ENCODE measurements at places on chromosomes 4 and X.
A peak's percentile ranks its signal among the peaks of the same experiment; 100 is the strongest.

DNA sequence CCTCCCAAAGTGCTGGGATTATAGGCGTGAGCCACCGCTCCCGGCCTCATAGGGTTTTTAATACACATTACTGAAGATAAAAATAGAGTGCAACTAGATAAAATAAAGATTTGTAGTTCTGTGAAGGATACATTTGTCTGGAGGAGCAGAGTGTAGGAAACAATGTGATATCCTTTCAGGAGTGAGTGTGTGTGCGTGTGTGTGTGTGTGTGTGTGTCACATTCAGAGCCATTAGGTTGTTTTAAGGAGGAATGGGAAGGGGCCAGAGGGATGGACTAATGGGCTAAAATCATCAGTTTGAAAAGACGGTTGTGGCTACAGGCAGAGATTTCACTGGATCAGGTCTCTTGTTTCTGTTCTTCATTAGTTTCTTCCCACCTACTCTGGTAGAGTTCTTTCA lies 40.0 kb downstream of the RBPJ start:
- no peak for DNase-seq

DNA sequence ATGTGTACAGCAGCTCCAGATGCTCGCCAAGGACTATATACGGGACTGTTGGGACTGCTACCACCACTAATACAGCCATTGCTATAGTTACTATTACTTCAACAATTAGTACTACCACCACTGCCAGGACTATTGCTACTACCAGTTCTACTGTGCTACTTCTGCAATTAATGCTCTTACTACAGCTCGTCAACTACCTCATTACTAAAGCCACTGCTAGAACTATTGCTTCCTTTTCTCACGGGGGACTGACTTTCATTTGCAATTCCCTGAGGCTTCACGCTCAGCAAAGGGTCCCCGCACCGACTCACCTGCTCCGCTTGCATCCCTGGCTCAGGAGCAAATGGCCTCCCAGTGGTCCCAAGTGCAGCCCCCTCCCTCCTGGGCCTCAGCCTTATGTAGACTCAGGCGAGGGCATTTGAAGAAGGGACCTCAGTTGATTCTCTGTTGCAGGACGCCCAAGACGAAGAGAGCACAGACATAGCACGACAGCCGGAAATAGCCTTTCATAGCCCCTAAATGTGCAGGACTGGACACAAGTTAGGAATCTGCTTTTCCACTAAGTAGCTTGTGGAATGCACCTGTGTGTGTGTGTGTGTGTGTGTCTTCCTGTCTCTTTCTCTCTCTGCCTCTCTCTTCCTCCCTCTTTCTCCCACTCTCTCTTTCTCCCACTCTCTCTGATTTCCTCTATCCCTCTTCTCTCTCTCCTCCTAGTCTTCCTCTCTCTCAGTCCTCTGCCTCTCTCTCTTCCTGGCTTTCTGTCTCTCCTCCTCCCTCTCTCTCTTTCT lies 294.8 kb downstream of the ASMT start:
- no peak for DNase-seq

- DNase-seq, result no peak
Observed at GRCh38 chr4:13906727-13907126, 279.2 kb upstream of the BOD1L1 start.

GRCh38 chrX:50114113-50114512 lies 86.7 kb downstream of the AKAP4 start:
- no peak for DNase-seq

DNA sequence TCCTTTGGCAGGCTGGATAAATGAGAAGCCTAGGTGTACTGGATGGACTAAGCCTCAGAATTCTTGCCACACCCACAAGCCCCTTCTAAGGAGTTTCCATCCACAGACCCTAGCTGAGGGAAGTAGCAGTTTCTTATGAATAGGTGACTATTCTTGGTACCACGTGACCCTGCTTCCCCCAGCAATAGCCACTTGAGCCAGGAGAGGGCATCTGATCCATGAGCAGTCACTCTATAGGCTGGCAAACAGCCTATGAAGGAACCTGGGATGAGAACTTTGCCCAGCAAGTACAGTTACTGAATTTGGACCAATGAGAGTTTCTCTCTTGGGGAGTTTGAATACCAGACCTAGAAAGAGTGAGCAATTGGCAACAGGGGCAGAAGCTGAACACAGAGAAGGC lies 84.0 kb downstream of the RTL9 start:
- no peak for DNase-seq

- no peak for DNase-seq
Observed at GRCh38 chrX:8103655-8104054, 67.4 kb downstream of the VCX2 start.

- DNase-seq, result no peak
Observed at GRCh38 chrX:102712981-102713625, 855 bp downstream of the GPRASP2 start.

DNA sequence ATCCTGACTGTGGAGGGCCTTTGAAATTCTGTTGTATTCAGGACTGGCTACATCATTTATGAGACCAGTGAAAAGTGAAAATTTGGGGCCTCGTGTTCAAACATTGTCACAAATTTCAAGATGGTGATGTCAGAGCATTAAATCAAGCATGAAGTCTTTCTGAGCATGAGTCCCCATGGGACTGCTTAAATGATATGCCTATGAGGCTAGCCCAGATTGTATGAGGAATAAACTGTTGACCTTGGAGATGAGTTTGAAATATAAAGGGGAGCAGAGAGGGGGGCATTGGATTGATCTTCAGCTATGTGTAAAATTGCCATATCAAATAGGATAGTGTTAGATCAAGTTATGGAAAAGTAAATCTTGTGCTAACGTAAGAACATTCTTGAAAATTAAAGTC lies 230.0 kb downstream of the SPANXN3 start:
- DNase-seq, result no peak

- DNase-seq, result no peak
Observed at GRCh38 chr4:35757836-35758235, 486.5 kb downstream of the ARAP2 start.

DNA sequence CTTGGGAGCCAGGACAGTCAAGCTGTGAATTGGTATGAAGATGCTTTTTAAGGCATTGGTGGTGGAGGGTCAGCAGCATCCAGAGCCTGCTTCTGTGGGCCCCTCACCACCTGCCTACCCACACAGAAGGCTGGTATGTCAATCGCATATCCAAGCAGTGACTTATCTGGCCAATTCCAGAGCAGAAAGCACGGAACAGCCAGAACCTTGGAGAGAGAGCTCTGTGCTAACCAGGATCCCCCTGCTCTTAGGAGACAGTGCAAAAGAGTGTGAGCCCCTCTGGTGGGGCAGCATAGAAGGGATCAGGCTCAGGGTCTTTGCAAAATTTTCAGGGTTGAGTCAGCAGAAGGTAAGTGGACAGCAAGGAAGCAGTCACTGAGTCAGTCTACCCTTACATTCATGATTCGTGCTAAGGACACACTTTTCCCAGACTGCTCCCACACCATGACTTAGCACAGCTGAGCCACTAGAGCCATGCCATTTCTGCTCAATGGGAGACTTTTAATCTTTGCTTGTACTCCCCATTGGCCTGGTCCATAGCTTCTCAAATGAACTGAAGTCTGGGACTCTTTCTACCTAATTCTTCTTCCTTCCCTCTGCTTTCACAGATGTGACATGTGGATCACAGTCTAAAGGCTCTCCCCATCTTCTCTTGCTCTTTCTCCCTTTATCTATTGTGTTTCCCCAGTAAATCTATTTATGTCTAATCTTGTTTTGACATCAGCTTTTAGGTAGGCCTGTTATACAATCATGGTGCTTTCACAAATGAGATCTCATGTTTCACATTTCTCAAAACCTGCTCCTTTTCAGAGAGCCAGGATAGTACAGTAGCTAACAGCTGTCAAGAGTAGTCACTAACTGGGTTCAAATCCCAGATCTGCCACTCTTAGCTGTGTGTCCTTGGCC lies 20.0 kb downstream of the MORF4L2 start:
- no peak for DNase-seq

DNA sequence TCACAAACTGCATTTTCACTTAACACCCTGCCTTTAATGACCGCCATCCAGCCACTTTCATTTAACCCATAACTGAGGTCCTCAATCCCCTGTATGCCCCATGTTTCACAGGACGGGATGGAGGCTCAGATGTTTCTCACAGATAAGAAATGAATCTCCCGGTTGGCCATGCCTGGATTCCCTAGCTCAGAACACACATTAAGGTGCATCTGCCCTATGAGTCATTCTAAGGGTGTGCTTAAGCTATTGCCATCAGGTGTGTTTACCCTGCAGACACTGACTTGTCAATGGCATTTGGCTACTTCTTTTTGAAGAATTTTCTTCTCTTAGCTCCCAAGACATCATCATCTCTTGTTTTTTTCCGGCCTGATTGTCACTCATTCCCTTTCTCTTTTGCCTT lies 222.6 kb upstream of the SMIM31 start:
- no peak for DNase-seq

GRCh38 chr4:14336656-14337055 lies 665.6 kb upstream of the CPEB2 start:
- no peak for DNase-seq

DNA sequence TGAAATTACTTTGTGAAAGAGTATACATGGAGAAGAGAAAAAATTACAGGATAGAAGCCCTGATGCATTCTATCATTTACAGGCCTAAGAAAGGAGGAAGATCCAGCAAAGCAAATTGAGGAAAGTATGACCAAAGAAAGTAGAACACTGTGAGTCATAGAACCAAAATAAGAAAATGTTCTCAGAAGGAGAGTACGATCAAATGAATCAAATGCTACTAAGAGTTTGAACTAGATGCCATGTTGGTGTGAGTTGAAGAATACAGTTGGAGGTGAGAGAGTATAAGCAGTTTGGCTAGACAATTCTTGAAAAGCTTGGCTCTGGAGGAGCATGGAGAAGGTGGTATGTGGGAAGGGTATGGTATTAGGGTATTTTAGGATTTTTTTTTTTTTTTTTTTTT lies 161.8 kb downstream of the RPA4 start:
- no peak for DNase-seq

GRCh38 chr4:153432965-153433753 lies 33.0 kb upstream of the TMEM131L start:
- peak; percentile 31 for DNase-seq

- DNase-seq, result no peak
Observed at GRCh38 chr4:19888587-19888986, 363.1 kb upstream of the SLIT2 start.

- no peak for DNase-seq
Observed at GRCh38 chr4:110361921-110362320, 114.0 kb upstream of the ENPEP start.

DNA sequence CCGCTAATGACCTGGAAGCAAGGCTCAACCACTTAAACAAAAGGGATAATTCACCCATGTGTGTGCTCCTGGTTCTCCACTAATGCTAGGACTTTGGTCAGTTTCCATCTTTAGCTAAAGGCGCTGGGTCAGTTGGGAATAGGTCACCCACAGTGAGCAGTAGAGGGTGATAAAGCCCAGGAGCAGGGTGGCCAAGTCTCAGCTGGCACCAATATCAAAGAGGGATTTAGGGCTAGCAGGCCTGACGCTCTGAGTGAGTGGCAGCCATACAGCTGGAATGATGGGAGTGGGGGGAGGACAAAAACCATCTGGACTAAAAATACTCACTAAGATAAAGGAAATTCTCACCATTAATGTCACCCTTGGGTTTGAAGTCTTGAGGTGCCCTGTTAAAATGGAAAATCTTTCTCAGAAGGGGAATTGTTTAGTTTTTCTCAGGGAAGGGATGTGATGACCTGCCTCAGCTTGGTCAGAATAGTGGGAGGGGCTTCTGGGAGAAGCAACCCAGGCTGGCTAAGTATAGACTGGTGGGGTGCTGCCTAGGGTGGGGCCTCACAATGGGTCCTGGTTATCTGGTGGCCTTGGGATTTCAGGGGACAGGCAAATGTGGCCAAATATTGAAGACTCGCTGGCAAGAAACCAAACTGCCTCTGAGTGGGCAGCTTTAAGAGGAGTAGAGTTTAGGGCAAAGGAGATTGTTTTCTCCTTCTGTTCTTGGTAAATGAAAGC lies 47.1 kb downstream of the TSC22D3 start:
- DNase-seq, result no peak

DNA sequence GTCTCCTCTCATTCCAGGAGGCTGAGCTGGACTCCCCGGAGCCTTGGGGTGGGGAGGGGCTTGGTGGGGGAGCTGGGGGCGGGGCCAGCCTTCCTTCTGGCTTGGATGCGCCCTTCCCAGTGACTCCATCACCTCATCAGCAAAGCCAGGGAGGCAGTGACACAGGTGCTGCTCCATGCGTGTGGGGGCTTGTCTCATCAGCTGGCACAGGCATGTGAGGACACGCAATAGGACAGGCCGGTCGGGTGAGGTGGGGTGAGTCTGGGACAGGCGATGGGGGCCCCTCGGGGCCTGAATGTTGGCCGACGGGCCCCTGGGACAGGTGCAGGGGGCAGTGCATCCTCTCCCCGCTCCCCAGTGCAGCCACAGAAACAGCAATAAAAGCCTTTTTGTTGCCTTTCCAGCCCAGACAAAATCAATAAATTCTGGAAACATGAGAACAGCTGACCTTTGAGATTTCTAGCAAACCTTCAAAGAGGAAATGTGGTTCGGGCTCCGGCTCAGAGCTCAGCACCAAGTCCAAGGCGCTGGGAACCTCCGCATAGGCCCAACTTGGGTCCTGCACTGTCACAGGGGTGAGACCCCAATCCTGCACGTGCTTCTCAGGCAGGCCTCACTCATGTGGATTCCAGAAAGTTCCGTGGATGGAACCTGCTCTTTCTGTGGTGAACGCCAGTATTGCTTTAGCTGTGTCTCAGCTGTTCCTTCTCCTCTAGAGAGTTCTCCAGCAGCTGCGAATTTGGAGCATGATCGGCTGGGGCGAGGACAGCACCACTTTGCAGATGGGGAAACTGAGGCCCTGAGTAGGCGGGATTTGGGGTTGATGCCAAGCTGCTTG lies 18.5 kb downstream of the ADRA2C start:
- no peak for DNase-seq

GRCh38 chr4:121239951-121240350 lies 75.8 kb upstream of the TNIP3 start:
- DNase-seq, result no peak

GRCh38 chrX:112941209-112941837 lies 100.7 kb upstream of the AMOT start:
- no peak for DNase-seq

- no peak for DNase-seq
Observed at GRCh38 chrX:23554304-23554703, 113.0 kb upstream of the PRDX4 start.

- no peak for DNase-seq
Observed at GRCh38 chr4:124079174-124079780, 633.3 kb downstream of the ANKRD50 start.

All from stimulated activated CD8-positive, alpha-beta memory T cell treated with anti-CD3 and anti-CD28 coated beads, Interleukin-12 subunit alpha, Interleukin-12 subunit beta, amount 100 ng/mL, for 4 hours (primary cell).